Mammary epithelial cell (primary cell): ENCODE measurements at places on chromosomes 5 and 9.

GRCh38 chr9:136351252-136351800, 12.2 kb downstream of the DNLZ start:
- no peak for DNase-seq

- DNase-seq = no peak
These were observed 6.4 kb downstream of the ISCA1 start for GRCh38 chr9:86275962-86276361.

DNA sequence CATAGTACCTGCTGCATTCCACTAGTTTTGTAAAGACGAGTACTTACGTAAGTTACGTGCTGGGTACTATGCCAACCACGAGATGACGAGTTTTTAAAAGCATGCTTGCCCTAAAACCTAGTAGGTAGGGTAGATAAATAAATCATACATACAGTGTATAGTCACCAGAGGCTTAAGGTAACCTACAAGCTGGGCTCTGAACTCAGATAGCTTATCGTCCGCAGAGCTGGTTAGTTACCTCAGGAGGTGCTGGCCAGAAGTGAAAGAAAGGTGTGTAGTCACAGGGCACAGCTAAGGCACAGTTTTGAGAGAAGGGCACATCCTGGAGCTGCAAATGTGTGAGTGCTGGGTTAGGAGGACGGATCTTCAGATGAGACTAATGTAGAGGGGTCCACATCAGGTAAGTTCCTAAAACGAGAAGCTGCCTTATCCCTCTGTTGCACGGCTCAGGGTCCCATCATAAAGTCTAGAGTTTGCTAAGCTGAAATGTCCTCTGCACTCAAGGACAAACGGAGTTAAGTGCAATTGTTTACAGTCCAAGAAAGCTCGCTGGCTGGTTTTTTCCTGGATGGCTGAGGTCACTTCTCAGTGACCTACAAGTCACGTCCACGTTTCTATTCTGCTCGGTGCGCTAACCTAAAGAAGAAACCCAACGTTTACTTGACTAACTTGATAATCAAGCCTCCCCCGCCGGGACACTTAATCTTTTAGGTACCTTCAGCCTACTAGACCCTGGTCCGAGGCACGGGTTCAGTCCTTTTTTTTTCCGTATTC, 1.1 kb upstream of the SNX24 start:
- DNase-seq = no peak

GRCh38 chr9:99433555-99433954, 211.5 kb downstream of the SEC61B start:
- DNase-seq = peak; percentile 83

- DNase-seq = peak; percentile 15
These were observed 101.9 kb downstream of the SLC28A3 start for GRCh38 chr9:84238652-84239051.

- DNase-seq = peak; percentile 4
These were observed 717.9 kb upstream of the ADAMTS16 start for GRCh38 chr5:4422247-4422646.

- no peak for DNase-seq
These were observed 56.9 kb upstream of the IL7R start for GRCh38 chr5:35799753-35800152.

GRCh38 chr5:115657881-115658233, 32.0 kb upstream of the TMED7 start:
- DNase-seq = peak; percentile 71

DNA sequence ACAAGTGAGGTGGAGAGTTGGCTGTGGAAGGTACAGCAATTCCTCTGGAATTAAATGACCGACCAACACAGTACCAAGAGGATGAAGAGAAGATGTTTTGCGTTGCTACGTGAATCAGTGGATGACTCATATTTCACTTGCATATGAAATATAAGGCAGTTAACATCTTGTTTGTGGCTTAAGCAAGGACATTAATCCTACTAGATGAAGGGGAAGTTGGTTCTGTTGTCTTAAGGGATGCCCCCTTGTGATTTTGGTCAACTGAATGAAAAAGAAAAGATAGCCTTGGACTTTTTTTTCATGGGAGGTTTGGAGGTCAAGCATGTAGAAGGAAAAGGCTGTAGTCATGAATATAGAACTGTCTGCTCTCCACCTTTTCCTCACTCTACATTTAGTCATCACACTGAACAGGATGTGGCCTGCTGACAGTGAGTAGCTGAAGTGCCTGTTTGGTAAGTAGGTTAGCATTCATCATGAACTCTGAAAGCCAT, 33.9 kb downstream of the VLDLR start:
- peak; percentile 92 for DNase-seq

- no peak for DNase-seq
These were observed 296.4 kb downstream of the CETN3 start for GRCh38 chr5:90113108-90113507.

- no peak for DNase-seq
These were observed 88.7 kb upstream of the LRRTM2 start for GRCh38 chr5:138963763-138964371.

- DNase-seq = peak; percentile 97
These were observed 549 bp upstream of the CARD19 start for GRCh38 chr9:93095205-93096130.

- DNase-seq = peak; percentile 1
These were observed 359.5 kb downstream of the CETN3 start for GRCh38 chr5:90050103-90050502.

DNA sequence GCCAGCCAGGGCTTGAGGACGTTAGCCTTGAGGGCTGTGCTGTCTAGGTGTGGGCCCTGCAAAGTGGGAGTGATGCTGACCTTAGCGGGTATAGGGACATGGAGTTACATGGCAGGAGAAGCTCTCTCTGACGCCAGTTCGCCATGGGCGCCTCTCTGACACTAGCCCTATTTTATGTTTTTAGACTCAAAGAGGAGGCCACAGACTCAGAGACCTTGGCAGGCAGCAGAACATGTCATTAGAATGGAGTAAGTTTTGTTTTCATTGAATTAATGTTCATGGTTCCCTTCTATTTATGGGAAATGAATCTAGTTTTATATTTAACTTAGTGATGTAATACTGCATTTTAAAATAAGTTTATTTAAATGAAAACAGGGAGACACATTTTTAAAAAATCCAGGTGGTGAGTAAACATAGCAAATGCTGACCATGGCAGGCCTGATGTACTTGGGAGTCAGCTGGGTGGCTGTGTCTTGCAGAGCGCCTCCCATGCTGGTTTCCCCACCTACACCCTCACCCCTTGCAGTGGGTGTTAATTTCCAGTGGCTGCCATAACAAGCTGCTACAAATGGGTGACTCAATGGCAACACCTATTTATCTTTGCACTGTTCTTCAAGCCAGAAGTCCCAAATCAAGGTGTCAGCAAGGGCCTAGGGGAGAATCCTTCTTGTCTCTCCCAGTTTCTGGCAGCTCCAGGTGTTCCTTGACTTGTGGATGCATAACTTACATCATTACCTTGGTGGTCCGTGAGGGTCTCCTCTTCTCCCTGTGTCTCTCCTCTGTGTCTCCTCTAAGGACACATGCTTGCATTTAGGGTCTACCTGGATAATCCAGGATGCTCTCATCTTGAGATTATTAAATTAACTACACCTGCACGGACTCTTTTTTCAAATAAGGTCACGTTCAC, 25.6 kb upstream of the GFPT2 start:
- DNase-seq = no peak

GRCh38 chr9:123238365-123238764, 30.0 kb downstream of the STRBP start:
- DNase-seq = no peak

GRCh38 chr9:111582888-111583287, 16.6 kb downstream of the PTGR1 start:
- peak; percentile 23 for DNase-seq

GRCh38 chr5:35404701-35405100, 174.4 kb upstream of the PRLR start:
- DNase-seq = no peak

GRCh38 chr5:172313915-172314314, 30.4 kb upstream of the UBTD2 start:
- DNase-seq = no peak

DNA sequence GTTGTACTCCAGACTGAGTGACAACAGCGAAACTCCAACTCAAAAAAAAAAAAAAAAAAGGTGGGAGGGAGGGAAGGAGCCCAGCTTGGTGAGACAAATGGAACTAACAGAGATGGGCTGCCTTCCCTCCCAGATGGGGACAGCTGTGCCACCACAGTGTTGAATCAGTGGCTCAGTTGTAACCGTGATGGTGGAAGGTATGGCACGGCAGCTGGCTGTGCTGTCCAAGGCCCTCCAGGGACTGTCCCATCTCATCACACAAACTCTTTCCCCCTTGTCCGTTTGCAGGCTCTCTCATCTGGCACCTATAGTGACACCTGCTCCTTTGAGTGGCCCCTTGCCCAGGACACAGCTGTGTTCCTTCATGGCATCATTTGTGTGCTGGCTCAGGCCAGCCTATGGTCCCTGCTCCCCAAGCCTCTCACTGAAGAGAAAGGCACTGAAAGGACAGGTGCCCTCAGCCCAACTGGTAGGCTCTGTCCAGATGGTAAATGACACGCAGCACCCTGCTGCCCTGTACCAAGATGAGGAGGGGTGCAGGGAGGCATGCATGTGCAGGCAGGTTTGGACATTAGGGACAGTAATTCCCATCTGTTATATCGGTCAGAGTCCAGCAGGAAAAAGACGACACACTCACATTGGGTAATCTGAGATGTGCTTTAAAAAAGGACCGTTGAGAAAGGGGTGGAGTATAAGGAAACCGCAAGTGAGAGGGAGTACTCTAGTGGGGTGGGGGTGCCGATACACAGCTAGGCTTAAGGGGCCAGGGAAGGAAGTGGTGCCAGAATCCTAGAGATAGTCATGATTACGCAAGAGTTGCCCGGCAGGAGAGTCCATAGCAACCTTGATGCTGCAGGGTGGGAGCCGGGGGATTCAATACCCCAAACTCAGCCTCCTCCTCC, 4.3 kb downstream of the SMIM33 start:
- DNase-seq = no peak

DNA sequence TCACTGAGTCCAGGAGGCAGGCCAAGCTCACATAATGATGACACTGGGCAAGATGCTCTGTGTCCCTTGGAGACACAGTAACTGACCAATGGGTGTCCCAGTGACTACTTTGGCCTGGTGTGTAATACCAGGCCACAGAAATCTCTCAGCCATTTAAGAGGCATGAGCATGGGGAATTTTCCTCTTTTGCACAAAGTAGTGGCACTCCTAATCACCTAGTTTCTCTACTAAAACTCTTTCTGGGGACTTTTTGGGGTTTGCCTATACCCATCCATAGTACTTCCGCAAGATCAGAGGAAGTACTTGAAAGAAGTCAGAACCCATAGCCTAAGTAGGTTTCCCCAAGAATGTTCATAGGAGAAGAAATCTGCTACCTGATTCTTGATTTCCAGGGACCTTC, 161.9 kb downstream of the ARSB start:
- no peak for DNase-seq

- DNase-seq = no peak
These were observed 14.0 kb downstream of the FAM13B start for GRCh38 chr5:138018849-138019248.

DNA sequence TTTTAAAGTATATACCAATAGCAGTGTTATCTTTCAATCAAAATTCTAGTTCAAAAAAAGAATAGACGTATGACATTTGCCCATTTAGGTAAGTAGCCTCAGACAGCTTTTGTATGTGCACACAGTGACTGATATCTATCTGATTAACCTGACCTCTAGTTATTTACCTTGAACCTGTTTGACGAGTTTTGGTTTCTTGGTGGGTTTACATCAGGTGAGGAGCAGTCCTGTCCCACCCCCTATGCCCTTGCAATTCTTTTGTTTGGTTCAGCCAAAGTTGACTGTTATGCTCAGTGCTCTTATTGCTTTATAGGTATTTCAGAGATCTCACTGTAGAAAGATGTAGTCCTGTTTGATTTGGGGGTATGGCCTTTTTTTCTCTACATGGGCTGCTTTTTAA, 147.2 kb downstream of the ISOC1 start:
- no peak for DNase-seq

- DNase-seq = no peak
These were observed 48.9 kb upstream of the CACNA1B start for GRCh38 chr9:137828527-137829259.

DNA sequence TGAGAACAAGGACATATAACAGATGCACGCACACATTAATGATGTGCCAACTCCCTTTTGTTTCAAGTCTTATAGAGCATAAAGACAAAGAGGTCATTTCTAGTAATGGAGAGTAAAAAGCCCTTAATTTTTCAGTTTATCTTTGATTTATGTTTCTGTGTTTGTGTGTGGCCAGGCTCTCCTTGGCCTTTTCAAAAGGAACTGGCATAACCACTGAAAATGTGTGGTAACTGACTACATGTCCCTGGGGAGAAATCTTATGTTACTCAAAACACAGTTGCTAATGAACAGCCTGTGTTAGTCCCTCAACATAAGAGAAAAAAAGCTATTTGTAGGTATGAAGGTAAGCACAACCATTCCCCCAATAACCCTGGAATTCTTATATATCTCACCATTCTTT, 47.6 kb upstream of the SHOC1 start:
- no peak for DNase-seq

DNA sequence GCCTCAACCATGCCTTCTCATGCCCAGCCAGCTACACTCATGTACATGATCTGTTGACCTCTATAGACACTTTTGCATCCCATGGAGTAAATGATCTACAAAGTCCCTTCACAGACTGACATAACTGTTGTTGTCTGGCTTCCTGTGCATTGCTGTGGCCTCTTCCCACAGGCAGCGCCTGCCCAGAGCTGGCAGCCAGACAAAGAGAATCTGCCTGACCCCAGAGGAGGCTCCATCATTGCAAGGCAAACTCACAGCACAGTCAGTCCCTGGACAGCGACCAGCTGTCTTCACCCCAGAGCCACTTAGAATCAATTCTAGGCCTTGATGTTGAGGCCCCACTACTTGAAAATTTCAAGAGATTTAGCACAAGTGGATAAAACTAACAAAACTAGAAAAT, 65.5 kb downstream of the INSYN2B start:
- DNase-seq = peak; percentile 13

GRCh38 chr5:124957063-124957462, 210.6 kb upstream of the ZNF608 start:
- peak; percentile 65 for DNase-seq

- DNase-seq = no peak
These were observed 10.5 kb upstream of the TRAF1 start for GRCh38 chr9:120937127-120937526.

DNA sequence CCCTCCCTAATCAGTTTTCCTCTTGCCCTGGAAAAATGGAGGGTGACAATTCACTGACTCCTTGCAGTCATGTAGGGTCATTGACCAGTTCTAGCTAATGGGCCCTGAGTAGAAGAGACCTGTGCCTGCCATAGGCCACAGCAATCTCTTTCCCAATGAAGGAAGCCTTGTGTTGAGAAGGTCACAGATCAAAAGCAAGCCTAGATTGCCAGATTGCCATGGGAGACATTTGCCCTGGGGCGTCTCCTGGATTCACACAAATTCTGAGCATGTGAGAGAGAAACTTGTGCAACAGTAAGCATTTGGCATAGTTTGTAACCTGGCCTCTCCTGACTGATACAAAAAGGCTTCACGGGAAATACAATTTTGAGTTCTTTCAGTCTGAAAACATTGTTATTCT, 148.0 kb downstream of the NUDT12 start:
- peak; percentile 5 for DNase-seq

GRCh38 chr5:120413686-120414085, 50.4 kb upstream of the PRR16 start:
- peak; percentile 84 for DNase-seq
